CMK (cell line): ENCODE measurements at places on chromosomes 2 and 18.

DNA sequence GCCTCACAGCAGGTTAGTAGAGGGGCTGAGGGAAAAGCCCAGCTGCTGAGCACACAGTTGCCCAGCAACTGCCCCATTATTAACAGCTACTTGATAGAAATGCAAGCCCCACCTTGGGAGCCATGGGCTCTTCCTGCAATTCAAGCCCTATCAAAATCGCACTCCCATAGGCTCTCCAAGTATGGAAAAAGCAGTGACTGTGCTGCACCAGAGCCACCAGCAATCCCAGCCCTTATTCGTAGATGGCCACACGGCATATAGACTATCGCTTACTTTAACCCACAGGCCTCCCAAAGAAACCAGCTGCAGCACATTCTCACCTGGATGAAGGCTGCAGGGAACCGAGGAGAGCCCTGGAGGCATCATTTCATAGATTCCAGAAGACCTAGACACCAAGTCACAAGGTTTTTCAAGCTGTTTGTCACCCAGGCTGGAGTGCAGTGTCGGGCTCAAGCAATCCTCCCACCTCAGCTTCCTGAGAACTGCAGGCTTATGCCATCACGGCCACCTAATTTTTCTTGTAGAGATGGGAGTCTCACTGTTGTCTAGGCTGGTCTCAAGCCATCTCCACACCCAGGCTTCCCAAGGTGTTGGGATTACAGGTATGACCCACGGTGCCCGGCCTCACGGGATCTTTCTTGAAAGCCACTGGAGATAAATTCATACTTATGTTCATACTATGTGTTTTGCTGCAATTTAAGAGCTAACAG lies 11.3 kb downstream of the NCL start:
- no peak for DNase-seq

DNA sequence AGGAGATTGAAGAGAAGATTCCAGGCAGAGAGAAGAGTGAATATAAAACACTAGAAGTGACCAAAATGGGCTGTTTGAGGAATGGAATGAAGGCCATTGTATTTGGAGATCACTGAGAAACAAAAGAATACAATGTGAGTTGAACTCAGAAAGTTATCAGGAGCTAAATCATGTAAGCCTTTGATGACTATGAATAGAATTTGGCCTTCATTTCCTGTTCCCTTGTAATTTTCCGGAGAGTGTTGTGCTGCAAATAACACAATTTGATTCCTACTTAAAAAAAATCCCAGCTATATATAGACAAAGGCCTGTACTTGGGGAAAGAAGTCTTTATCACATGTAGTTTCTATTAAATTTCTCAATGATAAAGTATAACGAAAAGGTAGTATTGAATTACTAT lies 33.7 kb upstream of the KYNU start:
- DNase-seq: no peak

DNA sequence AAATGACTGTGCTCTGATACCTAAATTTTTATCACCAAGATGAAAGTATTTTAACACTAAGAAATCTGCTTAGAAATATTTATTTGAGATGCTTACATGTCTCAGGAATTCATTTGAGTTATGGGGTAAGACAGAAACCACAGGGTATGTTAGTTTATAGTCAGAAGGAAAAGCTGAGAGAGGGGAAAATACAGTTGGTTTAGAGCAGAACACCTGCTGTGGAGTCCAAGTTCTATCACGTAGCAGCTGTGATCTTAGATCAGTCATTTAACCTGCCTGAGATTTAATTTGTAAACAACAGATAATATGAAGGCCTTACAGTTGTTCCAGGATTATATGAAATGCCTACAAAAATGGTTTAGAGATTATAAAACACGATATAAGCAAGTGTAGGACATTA lies 29.0 kb downstream of the PDE6D start:
- DNase-seq: no peak

DNA sequence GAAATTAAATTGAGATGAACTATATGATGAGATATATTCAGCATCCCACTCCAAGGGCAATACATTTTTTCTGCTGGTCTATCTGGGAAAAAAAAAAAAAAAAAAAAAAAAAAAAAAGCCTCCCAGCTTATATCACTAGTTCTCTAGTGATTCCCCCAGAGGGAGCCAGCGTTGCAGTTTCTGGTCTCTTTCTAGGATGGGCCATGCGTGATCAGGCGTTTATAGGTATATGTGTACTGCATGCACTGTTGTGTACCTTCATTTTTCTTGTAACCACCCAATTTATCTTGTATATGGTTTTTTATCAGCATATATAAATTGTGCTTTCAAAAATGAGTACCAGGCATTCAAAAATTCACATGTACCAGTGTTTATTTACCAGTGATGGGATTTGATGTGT lies 35.1 kb downstream of the DCDC2C start:
- no peak for DNase-seq

GRCh38 chr2:207233731-207234130 lies 68.0 kb upstream of the KLF7 start:
- DNase-seq: no peak

GRCh38 chr2:187586011-187586641 lies 31.9 kb upstream of the TFPI start:
- no peak for DNase-seq

- DNase-seq: no peak
Measured at GRCh38 chr2:125224830-125225229, 1199.7 kb downstream of the CNTNAP5 start.

DNA sequence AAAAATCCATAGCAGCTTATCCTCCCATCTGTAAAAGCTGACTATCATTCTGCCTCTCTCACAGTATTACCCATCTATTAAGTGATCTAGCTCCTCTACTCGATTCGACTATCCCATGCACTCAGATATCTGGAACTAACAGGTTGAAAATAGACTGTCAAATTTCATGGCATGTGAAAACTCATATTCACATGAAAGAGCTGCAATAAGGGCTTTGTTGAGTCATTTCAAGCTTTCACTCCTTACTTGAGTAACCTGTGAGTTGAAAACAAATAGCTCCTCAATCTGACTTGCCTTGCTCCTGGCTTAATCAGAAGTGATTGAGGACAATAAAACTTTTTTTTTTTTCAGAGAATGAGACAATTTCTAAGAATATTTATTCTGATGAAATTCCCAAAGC lies 192.4 kb upstream of the ERBB4 start:
- DNase-seq: no peak

DNA sequence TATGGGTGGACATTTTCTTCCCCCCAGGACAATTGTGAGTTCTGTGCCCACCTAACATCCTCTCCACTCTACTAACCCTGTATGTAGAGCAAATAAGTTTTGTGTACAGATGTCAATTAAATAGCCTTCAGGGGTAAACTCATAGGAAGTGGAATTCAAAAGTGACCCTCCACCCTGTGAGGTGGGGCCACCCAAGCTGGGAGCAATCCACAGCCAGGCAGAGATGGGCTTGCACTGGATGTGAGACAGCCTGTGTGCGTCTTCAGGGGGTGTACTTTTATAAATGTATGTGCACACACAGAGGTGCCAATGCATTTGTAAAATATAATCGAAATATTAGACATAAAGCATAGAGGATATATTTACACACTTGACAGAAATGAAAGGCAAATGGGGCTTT lies 33.1 kb upstream of the ATP6V1B1 start:
- no peak for DNase-seq

GRCh38 chr18:35519148-35519899 lies 21.6 kb upstream of the INO80C start:
- no peak for DNase-seq

- DNase-seq: no peak
Measured at GRCh38 chr2:85413592-85414420, 3.6 kb upstream of the CAPG start.

- no peak for DNase-seq
Measured at GRCh38 chr2:54638774-54639187, 84.7 kb upstream of the EML6 start.

GRCh38 chr18:33440060-33441043 lies at the start of gene CCDC178:
CCDC178 (minus strand) TSS chr18:33440721; CDS start chr18:33412088, 28,633 bp downstream.
- no peak for DNase-seq

GRCh38 chr2:86107031-86107430 lies 996 bp downstream of the PTCD3 start:
- DNase-seq: no peak

DNA sequence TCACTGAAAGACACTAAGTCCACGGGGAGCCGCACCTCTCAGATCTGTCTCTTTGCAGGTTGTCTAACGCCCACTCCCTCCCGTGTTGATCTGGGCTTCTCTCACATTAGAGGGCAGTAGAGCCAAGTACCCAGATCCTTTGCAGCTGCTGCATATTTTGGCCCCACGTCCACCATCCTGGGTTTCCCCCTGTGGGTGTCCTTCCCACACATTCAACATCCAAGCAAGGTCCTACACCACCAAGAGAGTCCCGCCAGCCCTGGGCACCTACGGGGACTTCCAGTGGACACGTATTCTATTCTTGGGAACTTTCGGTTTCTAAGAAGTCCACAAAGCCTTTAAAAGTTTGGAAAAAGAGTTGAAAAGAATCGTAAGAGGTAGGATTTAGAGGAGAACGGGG lies 116.6 kb downstream of the ATL2 start:
- DNase-seq: no peak

GRCh38 chr18:44520981-44521667 lies 159.6 kb upstream of the SETBP1 start:
- DNase-seq: no peak

- no peak for DNase-seq
Measured at GRCh38 chr2:197437380-197437779, 2.6 kb upstream of the SF3B1 start.

GRCh38 chr2:8115456-8115855 lies 566.4 kb upstream of the ID2 start:
- no peak for DNase-seq

DNA sequence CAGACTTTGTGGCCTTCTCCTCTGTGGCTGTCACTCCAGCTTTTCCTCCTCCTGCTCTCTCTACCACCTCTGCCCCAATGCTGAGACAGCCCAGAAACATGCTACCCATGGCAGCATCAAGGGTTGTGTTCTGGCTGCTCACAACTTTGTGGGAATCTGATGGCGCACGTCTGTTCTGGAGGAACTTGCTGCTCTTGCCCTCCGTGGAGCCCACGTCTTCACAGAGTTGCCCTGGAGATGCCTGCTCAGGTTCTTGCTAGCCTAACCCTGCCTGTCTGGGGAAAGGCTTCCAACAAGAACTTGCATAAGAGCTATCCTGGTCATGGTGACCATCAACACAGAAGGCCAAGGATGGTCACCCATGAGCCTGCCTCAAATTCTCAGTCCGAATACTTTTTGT lies 237.4 kb downstream of the AFF3 start:
- no peak for DNase-seq

DNA sequence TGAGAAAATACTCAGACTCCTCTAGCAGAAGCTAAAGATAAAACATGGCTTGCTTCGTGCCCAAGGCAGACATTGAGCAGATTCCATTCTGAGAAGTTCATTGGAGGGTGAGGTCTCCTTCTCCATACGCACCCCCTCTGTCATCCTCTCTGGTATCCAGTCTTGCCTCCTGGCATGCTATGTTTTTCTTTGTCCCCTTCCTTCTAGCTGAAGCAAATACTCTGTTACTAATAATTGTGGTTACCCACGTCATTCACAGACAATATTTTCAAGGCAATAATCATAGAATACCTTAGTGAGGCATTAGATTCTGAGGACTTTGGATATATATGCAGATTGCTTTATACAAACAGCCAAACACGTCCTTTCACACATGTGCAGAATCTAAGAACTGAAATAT lies 66.2 kb upstream of the KLF7 start:
- no peak for DNase-seq

DNA sequence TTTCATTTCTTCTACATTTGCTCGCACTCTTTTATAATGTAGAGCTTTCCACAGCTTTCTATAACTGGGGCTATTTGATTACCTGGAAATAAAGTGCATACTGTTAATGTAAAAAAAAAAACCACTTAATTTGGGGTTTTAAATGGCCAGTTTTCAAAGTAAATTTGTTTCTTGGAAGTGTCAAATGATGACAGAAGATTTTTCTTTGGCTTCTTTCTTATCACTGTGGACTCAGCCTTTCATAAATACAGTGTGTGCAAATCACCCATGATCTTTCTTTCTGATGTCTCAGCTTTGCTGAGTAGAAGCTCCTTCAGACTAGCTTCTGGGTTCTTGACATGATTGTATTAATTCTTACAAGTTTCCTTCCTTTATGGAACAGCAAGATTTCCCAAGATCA lies 525.6 kb downstream of the PARD3B start:
- no peak for DNase-seq

- no peak for DNase-seq
Measured at GRCh38 chr2:37875403-37875906, 49.6 kb upstream of the RMDN2 start.

DNA sequence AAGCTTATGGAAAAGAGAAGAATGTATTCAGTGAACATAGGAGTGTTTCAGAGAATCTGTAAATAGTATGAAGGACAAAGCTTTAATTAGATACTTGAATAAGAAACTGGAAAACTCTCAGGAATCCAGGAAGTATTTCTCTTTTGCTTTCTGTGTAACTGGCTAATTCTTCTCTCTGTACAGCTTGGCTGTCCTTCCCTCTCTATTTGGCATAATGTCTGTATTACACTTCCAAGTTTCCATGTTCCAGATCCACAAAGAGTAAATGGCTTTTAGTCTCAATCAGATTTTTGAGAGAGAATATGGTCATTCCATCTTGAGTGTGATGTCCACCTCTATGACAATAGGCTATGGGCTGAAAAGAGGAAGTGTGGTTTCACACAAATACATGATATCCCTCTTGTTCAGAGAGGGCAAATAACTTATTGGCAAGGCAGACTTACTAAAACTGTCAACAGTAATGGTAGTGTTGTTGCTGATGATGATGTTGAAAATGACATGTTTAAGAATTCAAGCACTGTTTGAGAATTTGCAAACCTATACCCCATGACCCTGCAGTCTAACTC lies 129.2 kb upstream of the ERBB4 start:
- DNase-seq: no peak

DNA sequence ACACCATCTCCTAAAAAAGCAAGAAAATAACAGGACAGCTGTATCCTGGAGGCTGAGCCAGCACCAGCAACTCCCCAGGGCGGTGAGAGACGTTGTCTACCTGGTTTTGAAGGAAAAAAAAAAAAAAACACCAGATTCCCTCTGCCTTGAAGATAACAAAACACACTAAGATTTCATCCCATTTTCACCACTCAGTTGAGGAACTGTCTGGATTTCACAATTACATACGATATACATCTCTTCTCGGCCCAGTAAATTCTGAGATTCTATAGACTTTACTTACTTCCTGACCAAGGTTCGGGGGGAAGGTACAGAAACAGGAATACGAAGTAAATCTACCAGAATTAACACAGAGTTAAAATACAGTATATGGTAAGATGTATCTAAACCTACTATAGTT lies 8.5 kb downstream of the ZNF516 start:
- DNase-seq: no peak

DNA sequence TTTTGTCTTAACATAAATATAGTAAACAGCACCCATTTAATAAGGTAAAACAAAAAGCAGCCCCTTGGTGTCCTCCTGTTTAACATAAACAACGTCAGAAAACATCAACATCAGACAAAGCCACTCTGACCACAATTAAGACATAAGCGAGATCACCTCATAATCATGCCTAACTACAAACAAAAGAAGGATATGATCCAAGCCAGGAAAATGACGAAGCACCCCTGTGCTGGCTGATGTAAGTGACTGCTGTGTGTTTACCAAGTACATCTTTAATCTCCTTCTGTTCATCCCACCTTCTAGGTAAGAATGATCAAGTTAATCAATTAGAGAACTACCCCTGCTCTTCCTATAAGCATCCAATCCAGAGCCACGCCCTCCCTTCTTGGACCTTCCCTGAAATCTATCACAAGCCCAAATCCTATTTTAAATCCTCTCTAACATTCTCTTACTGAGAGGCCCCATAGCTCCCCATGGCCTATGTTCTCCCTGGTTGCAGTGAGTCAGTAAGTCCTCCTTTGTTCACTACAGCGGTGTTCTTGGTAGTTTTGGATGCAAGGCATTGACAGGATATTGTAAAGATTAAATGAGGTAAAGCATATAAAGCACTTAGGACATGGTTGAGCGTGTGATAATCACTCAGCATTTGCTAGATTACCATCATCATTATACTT lies 424.2 kb downstream of the TSN start:
- no peak for DNase-seq
